Right renal pelvis (tissue), 4 donors: ENCODE measurements at places on chromosomes 7 and 10. TPM values are rescaled to one million over a fixed set of nuclear protein-coding genes. Genes with fewer than 3 reads are reported as not detected.
A peak's percentile ranks its signal among the peaks of the same experiment; 100 is the strongest.

DNA sequence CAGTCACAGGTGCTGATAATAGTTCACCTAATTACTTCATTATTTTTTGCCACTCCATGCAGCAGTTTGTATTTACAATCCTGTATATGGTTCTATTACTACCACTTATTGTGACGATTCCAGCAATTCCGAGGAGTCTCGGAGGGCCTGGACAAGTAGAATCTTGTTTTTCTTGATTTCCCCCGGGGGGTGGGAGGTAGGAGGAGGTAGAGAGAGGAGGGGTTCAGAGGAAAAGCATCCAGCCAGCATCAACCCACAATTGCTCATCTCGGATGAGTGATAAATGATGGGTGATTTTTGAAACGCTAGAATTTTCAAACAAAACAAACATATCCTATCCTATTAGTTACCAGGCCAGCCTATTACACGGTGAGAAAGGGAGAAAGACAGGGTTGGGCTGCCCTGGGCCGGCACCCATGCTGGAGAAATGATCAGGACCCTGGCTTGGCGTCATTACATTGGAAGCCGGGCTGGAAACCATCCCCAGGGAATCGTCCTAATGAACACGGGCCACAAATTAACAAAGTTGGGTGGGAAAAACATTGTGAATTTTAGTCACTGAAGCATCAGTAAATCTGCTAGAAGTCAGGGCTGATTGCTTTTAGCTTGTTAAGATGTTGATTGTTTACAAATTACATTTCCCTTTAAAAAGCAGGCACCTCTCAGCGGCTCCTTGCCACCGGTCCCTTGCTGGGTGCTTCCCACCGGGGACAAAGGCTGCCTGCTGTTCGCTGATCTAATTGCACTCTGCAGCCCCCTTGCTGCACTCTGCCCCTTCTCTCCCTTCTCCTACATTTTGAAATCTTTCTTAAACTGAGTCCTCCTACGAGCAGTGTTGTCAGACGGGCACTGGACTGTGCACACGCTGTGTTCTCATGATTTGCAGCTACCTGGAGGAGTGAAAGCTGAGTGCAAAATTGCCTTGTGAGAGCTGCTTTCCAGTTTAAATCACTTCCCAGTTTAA lies 95.5 kb downstream of the FAM204A start:
- no peak for DNase-seq

CISD1 gene
- polyA plus RNA-seq = 53.5 TPM

DNA sequence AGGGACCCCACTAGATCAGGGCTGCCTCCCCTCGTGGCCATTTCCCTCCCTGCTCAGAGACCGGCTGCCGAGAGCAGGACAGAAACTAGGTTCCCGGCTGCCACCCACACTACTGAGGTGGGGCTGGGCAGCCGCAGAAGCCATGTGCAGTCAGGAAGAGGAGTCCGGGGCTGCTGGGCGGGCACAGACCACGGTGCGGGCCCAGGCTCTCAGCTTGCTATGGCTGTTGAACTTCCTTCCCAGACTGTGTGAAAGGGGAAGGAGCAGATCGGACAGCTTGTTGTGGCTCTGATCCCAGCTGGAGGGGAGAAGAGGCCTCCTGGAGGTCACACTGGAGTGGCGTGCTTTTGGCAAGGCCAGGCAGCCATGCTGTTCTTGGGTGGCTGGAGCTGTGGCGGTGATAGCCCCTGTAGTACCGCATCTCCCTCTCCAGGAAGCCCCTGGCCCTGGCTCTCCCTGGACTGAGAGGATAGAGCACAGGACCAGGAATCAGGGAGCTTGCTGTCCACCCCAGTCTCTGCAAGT lies 56.8 kb downstream of the HK1 start:
- no peak for DNase-seq

- no peak for DNase-seq
These were observed 256.2 kb downstream of the LHFPL3 start for GRCh38 chr7:104584620-104585019.

CYP2C19 gene
- not detected for polyA plus RNA-seq

DNA sequence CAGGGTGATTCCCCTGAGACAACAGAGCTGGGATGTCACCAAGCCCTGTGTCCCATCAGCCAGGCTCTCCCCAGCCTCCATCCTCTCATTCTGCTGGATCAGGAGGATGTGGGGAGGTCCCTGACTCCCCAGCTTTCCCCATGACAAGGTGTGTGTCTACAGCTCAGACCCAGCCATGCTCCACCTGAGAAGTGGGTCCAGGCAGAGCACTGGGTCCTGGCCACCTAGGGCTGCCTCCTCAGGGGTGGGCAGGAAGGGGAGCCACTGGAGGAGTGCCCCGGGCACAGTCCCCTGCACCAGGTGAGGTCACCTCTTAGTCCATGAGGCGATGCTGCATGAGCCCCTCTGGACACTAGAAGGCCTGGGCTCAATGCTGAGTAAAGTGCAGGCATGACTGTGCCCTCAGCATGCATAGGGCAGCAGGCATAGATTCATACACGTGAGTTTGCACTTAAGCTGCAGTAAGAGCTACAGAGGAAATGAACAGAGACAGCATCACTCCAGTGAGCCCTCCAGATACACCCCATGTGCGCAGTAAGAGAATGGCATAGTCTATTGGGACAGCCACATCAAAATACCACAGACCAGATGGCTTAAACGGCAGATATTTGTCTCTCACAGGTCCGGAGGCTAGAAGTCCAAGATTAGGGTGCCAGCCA lies 48.3 kb downstream of the ALOX5 start:
- DNase-seq = no peak

GFRA1 gene
- polyA plus RNA-seq = 25.9 TPM

MOGAT3 gene
- polyA plus RNA-seq = 0.53 TPM

PAOX gene
- 5.8 TPM for polyA plus RNA-seq

GRCh38 chr7:44078521-44078920 lies 3.8 kb downstream of the POLM start:
- no peak for DNase-seq

SERPINE1 gene
- 1.4 TPM for polyA plus RNA-seq

HECTD2 gene
- polyA plus RNA-seq = 25.1 TPM

DNA sequence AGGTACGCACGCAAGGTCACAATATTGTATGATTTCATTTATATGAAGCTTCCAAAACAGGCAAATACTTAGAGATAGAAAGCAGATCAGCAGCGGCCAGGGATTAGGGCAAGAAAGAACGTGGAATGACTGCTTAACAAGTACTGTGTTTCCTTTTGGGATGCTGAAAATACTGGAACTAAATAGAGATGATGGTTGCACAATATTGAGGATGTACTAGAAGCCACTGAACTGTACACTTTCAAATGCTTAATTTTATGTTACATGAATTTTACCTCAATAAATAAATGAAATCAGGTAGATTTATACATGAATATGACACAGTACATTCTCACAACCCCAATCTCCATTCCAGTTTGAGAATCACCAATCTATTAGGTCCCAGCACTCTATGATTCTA lies 15.6 kb downstream of the SEM1 start:
- DNase-seq = no peak

TCAF2 gene
- 3.1 TPM for polyA plus RNA-seq

- DNase-seq = no peak
These were observed 73.3 kb upstream of the NANOS1 start for GRCh38 chr10:118955951-118956801.

- no peak for DNase-seq
These were observed 24.4 kb downstream of the EBF3 start for GRCh38 chr10:129939416-129940275.

- no peak for DNase-seq
These were observed 43.3 kb downstream of the SFTPD start for GRCh38 chr10:79905322-79906314.

TRAPPC14 gene
- polyA plus RNA-seq = 22.2 TPM

GRCh38 chr10:32955790-32956189 lies 2.2 kb downstream of the ITGB1 start:
- no peak for DNase-seq

SPDYE5 gene
- 1.7 TPM for polyA plus RNA-seq

GRCh38 chr7:55887821-55888247 lies 578 bp downstream of the ZNF713 start:
- no peak for DNase-seq

DNA sequence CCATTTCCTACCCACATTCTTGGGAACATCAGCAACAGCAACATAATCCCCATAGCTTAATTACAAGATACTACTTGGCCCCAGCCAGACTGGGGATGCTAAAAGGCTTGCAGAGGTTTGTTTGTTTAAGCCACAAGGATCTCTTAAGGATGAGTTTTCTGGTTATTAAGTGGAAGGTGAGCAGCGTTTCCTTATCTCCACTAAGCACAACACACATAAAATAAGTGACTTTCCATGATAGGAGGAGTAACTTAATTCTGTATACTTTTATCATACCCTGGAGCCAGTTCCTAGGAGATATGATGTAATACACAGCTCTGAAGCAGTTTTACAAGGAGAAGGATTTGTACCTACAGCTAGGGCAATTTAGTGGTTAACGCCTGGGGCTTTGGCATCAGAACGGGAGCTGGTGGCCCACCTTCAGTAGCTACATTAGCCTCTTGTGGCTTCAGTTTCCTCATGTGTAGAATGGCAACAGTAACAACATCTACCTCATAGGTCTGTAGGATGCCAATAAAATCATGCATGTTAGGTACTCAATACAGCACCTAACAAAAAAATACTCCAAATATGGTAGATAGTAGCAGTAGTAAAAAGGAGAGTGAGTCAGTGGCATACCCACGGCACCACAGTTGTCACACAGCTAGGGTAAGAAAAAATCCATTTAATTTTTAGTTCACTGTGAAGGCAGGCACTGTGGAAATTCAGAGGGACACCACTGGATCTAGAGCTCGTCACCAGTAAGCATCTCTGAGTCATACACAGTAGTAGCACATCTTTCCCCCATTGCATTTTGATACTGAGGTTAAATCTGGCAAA lies 55.2 kb downstream of the DOCK4 start:
- DNase-seq = no peak

- no peak for DNase-seq
These were observed 61.6 kb downstream of the DENND11 start for GRCh38 chr7:141640239-141640840.

DNA sequence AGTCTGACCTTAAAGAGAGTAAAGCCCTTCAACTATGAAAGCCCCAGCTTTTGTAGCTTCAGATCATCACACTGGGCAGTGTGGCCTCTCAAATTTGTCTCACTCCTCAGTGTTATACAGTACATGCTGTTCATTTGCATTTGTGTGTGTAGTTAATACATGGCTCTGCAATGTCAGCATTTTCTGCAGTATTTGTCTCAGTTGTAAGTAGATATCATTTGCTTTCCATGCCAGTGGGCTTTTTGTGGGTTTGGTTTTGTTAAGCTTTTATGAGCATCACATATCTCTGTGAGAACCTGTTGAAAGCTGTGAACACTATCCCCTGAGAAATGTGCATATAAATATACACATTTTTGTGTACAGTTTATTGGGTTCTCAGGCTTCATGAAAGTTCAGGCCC lies 57.0 kb downstream of the ZNF277 start:
- DNase-seq = no peak

- no peak for DNase-seq
These were observed 91.0 kb downstream of the ADARB2 start for GRCh38 chr10:1646332-1646731.

- no peak for DNase-seq
These were observed 11.6 kb downstream of the ABCA13 start for GRCh38 chr7:48182718-48183369.

IQUB gene
- polyA plus RNA-seq = 7.3 TPM

CCM2 gene
- polyA plus RNA-seq = 32.1 TPM

DNA sequence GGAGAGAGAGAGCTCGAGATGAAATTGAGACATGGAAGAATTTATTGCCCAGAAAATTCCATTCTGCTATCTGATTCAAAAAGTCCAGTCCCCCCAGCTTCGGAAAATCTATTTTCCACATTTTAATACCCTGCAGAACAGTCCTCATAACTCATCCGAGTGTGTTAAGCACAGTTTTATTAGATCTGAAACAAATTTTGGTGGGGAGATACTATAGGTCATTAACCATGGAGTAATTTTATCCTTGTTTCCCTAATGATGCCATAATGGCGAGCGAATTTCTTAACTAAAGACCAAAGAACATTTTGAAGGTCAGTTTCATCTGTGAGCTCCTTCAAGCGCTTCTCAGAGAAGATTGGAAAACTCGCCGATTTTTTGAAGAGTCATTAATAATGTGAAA lies 78.1 kb downstream of the HIF1AN start:
- no peak for DNase-seq

- DNase-seq = no peak
These were observed 622.0 kb upstream of the PFKP start for GRCh38 chr10:2445370-2445769.

ADARB2 gene
- 1.5 TPM for polyA plus RNA-seq

CRHR2 gene
- polyA plus RNA-seq = not detected

DNA sequence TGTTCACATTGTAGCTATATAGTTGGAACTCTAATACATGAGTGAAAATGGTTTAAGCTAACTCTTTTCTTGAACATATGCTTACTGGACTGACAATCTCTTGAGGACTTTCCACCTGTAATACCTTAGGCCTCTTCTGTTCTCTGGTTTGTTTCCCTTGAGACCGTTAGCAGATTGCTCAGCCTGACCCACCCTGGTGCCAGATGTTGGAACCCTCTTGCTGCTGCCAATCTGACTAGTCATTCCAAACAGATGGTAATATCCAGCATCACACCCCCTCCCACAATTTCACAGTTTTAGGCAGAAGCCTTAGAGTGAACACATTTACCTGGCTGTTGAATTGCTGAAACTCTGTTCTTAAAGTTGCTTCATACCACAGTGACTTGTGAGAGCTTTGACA lies 18.7 kb downstream of the CALD1 start:
- no peak for DNase-seq

GRCh38 chr10:131876508-131876907 lies 24.3 kb upstream of the PPP2R2D start:
- DNase-seq = peak; percentile 35

NME8 gene
- 0.26 TPM for polyA plus RNA-seq

GRCh38 chr10:53063805-53064204 lies 291.2 kb upstream of the MBL2 start:
- no peak for DNase-seq

- no peak for DNase-seq
These were observed 484 bp upstream of the DLX5 start for GRCh38 chr7:97025130-97025499.

DNA sequence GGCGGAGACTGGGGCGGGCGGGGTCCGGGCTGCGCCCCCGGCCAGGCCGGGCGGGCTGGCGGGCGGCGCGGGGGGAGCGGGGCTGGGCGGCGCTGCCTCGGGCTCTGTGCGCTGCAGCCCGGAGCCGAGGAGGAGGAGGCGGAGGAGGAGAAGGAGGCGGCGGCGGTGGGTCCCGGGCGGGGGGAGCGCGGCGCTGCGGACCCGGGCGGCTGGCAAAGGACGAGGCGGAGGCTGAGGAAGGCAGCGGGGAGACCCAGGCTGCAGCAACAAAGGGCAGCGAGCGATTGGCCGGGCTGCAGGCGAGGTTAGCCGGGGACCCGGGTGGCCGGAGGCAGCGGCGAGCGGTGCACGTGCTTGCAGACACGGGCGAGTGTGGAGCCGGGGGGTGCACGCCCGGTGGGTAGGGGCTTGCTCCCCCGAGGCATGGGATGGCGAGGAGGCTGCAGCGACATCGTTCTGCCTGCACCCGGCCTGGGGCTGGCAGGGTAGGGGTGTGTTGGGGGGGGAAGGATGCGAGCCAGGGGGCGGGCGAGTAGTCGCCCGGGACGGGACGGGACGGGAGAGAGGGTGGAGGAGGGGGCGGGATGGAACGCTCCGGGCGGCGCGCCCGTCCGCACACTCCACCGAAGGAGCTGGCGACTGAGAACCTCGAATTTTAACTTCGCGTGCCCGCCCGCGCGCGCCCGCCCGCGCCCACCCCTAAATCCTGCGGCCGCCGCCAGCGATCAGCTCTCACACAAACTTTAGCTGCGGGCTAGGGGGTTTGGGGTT lies 844 bp upstream of the KAT6B start:
- no peak for DNase-seq
